Activated naive CD4-positive, alpha-beta T cell treated with anti-CD3 and anti-CD28 coated beads, Interleukin-2, amount 10 ng/mL, durations not matched to agents 5 hours and 36 hours (primary cell): ENCODE measurements at places on chromosomes 6 and 20. TPM values are rescaled to one million over a fixed set of nuclear protein-coding genes. Genes with fewer than 3 reads are reported as not detected.

TMEM74B gene
- total RNA-seq, result 1.7 TPM

RSPH9 gene
- not detected for total RNA-seq

LPA gene
- total RNA-seq, result not detected

SLC13A3 gene
- 0.10 TPM for total RNA-seq

CRISP2 gene
- total RNA-seq, result not detected

LINC00237 gene
- total RNA-seq, result not detected

HNF4A gene
- not detected for total RNA-seq

ERVFRD-1 gene
- total RNA-seq, result not detected

FHL5 gene
- total RNA-seq, result not detected

OTOR gene
- not detected for total RNA-seq

LRRC1 gene
- total RNA-seq, result 3.2 TPM

SMLR1 gene
- not detected for total RNA-seq

SEL1L2 gene
- total RNA-seq, result not detected

RAET1L gene
- not detected for total RNA-seq

RIPOR2 gene
- total RNA-seq, result 380 TPM

ADAM33 gene
- not detected for total RNA-seq

CRISP3 gene
- not detected for total RNA-seq

PARD6B gene
- total RNA-seq, result 4.4 TPM

EPHA7 gene
- not detected for total RNA-seq
